ENCODE measurements at places on chromosomes 4 and X.

DNA sequence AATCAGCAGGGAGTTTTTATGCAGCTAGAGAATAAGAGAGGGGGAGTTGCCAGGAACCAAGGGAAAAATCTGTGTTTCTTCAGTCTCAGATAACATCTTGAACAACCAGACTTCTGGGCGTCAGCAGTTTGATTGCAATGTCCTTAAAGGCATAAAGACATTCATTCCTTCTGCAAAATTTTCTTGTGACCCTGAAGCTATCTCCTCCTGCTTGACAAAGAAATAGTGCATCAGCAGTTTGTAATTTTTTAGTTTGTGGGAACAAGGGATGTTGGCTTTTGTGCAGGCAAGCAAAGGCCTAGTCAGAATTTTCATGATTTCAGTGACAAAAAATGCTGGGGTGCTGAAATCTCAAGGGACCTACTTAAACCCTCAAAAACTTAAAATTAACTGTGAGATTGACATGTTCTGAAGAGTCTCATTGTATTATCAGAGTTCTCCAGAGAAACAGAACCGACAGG is 125.8 kb upstream of the UNC5C start:
- DNase-seq = no peak

DNA sequence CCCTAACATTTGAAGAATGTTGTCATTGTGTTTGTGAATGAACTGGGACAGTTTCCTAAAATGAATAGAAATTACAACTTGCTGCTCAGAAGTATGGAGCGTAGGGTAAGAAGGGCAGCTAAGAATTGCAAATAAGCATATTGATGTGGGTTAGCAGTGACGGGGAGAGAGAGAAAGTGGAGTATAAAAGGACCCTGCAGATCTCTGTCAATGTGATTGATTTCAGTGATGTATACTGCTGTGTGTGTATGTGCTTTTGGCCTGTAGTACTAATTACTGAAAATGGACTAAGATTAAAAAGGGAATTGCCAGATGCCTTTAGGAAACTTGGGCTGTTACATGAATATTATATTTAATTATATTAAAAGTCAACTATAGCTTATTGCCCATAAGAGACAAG is 7.8 kb upstream of the MFAP3L start:
- DNase-seq = no peak

DNA sequence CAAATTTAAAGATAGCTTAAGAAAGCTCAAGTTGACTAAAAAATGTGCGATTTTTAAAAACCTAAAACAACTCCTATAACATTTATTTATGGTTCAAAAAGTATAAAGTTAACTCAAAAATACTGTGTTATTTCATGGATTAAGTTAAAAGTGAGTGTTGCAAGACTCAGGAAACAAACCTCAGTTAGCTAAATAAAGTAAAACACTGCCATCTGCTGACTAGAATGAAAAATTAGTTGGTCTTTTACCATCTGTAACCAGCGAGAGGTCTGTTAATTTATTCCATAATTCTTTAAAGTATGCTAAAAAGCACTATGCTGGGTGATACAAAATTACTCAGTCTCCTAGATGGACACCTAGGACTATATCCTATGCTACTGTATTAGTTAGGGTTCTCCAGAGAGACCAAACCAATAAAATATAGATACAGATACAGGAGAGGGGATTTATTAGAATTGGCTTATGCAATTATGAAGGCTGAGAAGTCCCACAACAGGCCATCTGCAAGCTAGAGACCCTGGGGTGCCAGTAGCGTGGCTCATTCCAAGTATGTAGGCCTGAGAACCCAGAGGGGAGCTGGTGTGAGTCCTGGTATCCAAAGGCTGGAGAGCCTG is 4.9 kb upstream of the WDFY3 start:
- peak; percentile 15 for DNase-seq

- no peak for DNase-seq
These were observed 8.1 kb upstream of the HCCS start for GRCh38 chrX:11103006-11103405.

DNA sequence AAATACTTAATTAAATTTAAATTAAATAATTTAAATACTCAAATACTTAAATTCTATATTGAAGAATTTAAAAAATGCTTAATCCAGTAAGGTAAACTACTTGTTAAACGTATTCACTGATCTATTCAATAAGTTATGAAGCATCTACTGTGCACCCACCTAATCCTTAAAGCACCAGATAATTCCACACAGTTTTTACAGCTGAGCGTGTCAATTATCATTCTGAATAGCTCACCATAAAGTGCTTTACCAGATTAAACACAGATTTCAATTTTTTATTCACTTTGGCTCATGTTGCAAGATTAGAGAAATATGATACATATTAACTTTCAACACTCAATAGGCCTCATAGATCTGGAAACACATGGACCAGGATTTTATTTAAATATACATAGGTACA is 79.2 kb upstream of the DDIT4L start:
- DNase-seq = no peak

DNA sequence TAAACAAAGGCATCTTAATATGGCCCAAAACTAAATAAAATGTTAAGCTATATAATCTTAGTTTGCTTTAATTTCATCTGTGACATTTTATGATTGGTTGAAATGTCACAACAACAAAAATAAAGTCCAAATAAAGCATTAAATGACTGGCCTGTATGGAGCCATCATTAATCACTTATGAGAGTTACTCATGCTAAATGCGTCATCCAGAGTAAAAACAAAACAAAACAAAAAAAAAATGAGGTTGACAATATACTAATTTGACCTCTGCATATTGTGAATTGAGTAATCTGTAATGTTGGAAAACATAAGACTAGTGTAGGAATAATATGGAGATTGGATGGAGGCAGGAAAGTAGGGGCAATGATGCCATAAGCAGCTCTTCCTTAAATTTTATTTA is 139.7 kb downstream of the MAPK10 start:
- no peak for DNase-seq

DNA sequence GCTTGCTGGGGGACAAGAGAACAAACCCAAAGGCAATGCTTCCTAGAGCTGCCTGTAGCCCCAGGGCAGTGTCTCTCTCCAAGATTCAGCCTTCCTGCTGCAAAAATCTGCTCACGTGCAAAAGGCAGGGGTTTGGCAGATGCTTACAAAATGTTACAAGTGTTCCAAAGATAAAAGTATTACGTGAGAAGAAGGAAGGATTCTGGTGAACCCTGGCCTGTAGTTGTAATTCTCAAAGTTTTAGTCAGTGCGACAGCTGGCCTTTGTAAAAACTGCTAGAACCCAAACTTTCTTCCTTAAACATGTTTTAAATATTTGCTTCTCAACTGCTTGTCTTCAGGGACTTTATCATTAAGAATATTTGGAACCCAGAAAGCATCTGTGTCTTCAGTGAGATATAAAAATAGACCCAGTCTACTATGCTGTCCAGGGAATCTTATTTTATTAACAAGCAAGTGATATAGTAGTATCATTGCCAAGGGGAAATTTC is 232.3 kb downstream of the FRMPD4 start:
- DNase-seq = no peak

DNA sequence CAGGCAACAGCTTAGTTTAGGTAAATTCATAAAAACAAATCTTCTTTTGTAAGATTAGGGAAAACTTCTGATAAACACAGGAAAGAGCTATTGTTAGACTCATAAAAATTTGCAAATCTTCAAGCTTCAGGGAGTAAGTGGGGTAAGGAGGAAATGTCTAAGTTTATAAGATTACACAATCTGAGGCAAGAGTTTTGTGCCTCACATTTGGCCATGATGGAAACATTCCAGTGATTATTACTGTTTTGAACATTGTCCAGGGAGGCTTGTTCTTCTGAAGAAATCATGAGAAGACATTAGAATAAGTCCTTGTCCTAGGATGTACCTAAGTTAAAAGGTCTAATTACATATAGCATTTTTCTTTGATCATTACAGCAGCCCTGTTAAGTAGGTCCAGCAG is 72.8 kb downstream of the MAOB start:
- no peak for DNase-seq

GRCh38 chr4:175811228-175811627 is 836 bp downstream of the GPM6A start:
- DNase-seq = no peak

DNA sequence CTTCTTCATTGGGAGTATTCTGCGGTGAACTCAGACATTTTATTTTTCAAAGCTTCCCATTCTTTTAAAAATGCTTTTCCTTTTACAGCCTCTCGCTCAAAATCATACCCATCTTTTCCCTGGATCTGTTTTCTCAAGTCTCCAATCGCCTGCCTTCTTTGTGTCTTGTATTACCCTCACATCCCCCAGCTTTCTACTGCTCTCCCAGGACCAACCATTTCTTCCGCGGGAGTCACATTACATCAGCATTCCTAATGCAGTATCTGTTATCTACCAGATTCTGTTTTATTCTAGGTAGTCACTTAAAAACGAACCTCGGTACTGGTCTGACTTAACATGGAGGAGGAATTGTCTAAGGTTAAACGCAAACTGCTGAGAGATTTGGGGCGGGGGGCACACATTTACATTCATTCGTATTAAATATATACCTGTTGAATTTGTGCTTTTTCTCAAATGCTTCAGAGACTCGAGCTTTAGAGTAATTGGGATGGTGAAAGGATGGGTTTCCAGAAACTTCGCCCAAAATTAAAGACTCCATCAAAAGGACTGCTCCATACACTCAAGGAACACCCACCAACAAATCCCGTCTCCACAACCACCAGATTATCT is 493 bp upstream of the UCHL1 start:
- DNase-seq = no peak

DNA sequence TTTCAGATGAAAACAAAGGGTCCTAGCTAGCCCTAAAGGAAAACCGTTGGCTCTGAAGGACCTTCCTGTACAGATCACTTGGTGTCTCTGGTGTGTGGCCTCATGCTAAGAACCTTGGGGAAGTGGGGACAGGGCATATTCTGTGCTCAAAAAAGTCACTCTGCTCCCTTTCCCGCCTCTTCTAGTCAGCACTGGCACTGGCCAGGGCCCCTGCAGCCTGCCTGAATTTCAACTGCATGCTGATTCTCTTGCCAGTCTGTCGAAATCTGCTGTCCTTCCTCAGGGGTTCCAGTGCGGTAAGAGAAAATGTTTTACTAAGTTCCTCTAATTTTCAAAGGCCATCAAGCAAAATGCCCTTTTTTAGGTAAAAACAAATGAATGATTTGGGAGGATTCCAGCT is 3.4 kb downstream of the CYBB start:
- no peak for DNase-seq

GRCh38 chr4:151195801-151196200 is 81.2 kb upstream of the PRSS48 start:
- DNase-seq = no peak

DNA sequence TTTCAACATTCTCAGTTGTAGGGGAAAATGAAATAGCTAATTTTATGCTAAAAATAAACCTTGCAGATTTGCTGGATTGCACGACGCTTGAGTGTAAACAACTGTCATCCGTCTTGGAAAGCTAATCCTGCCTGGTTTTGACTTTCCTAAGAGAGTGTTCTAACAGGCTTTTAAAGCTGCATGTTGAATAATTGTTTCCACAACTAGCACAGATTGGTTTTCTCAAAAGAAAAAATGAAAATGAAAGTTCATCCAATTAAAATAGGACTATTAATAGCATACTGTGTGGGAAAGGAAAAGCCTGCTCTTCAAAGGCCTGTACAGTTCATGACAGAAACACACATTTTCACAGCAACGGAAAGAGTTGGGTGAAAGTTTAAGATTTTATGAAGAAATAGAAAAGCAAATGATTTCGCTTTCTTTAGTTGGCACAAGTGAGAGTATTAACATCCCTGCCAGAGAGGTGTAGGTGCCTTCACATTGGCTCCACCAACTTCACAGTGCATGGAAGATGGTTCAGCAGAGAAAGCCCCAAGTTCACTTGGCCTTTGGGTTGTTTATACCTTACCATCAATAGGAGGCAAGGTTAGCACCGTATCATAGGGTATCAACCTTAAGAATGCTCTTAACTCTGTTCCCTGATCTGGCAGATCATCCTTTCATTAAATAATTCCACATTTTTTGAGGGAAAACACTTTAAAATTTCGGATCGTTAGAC is 140.0 kb upstream of the GUCY1A1 start:
- DNase-seq = no peak

DNA sequence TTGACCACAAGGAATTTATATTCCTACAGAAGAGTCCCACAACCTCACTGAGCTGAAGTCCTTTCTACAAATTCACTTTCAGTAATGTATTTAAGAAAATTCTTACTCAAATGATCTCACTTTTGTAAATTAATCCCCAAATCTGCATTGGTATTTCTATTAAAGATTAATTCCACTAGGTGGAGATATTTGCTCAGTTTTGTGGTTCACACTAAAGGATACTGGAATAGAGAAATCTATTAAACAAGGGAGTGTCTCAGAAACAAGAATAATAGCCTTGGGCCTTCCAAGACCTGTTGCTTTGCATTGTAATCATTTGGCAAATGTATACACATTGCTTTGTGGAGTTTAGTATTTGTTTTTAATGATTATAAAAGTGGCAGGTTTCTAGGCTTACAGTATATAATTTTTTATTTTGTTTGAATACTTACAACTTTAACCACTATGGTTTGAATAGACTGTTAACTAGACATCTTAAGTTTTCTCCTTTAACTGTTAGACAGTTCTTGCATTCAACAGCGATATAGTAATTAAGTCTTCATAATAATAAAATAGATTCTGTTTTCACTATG is 25.9 kb downstream of the CFAP299 start:
- DNase-seq = peak; percentile 28

DNA sequence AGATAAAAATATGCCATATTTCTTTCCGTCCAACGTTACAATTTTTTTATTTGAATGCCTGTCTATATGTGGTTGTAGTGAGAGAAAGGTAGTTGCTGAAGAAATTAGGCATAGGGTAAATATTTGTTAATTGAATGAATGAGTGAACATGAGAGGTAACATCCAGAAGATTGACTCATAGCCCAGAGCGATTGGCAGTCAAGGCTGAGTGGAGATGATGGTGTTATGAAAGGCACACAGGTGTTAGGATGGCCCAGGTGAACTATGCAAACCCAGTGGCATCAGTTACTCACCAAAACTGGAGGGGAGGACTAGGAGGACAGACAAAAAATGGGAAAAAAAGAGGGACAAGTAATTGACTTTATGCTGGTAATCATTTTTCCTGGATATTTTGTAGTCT is 31.7 kb upstream of the SPRY1 start:
- DNase-seq = no peak

- DNase-seq = peak; percentile 72
These were observed 722 bp upstream of the EFHC2 start for GRCh38 chrX:44344194-44344593.
